ENCODE measurements at places on chromosomes 3 and 15. TPM values are rescaled to one million over a fixed set of nuclear protein-coding genes. Genes with fewer than 3 reads are reported as not detected.
A peak's percentile ranks its signal among the peaks of the same experiment; 100 is the strongest.

GRCh38 chr3:94413336-94414108 is 350.7 kb downstream of the NSUN3 start:
- DNase-seq = no peak

- no peak for DNase-seq
Observed at GRCh38 chr15:65344214-65344913, 33.4 kb downstream of the IGDCC3 start.

The KCNMB3 gene
- 1.9 TPM for total RNA-seq

The SLCO2A1 gene
- total RNA-seq = not detected

The CFAP100 gene
- 2.3 TPM for total RNA-seq

DNA sequence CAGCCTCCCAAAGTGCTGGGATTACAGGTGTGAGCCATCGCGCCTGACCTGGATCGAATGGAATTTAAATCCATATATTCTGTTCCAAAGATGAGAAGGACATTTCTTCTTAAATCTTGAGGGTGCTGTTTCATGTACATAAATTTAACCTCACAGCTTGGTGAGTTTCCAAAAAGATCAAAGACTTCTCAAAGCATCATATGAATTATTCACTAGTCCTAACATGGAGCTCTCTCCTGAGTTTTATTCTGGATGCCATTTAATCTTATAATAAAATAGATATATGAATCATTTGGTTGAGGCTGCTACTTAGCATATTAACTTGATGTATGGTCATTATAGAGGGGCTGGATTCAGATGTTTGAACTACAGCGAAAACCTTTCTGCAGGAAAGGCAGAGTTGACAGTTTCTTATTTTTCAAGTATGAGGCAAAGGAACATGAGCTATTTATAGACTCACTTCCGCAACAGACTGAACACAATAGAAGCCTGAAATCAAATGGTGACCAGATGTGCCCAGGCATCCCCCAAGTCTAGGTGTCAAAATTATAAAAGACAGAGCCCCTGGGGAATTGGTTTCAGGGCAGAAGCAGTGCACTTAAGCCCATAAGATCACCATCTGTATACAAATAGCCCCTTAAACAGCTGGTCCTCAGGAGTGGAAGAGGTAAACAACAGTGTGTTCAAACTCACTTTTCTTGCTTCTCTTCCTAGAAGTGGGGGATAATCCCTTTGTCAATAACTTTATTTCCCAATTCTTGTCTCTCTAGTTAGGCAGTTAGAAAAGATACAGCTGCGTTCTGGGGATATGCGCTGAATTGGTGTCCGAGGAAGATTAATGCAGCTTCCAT is 29.7 kb downstream of the STARD9 start:
- no peak for DNase-seq

The NAALADL2 gene
- 4.4 TPM for total RNA-seq

The PROS1 gene
- 10.0 TPM for total RNA-seq

DNA sequence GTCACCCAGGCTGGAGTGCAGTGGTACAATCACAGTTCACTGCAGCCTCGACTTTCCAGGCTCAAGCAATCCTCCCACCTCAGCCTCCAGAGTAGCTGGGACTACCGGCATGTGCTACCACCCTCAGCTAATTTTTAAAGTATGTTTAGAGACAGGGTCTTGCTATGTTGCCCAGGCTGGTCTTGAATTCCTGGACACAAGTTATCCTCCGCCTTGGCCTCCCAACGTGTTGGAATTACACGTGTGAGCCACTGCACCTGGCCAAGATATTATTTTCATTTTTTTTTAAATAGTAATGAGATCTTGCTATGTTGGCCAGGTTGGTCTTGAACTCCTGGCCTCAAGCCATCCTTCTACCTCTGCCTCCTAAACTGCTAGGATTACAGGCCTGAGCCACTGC is 4.4 kb upstream of the MPI start:
- no peak for DNase-seq

GRCh38 chr15:37764733-37765191 is 169.7 kb upstream of the TMCO5A start:
- peak; percentile 76 for DNase-seq

- no peak for DNase-seq
Observed at GRCh38 chr3:10238345-10239183, 9.7 kb upstream of the TATDN2 start.

DNA sequence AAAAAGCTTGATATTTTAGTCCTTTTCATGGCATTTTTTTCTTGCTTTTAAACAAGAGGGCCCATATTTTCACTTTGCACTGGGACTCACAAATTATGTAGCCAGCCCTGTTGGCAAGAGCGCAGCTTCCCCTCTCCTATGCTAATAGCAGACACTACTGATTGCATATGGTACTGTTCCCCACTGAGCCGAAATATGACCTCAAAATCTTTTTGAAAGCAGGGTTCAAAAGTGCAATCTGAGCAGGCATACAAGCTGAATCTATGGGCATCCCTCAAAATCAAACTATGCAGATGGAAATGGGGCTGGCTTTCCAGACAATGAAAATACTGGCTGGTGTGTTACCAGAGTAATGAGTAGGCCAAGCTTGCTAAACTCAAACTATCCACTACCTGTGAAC is 225.2 kb upstream of the SETMAR start:
- DNase-seq = no peak

DNA sequence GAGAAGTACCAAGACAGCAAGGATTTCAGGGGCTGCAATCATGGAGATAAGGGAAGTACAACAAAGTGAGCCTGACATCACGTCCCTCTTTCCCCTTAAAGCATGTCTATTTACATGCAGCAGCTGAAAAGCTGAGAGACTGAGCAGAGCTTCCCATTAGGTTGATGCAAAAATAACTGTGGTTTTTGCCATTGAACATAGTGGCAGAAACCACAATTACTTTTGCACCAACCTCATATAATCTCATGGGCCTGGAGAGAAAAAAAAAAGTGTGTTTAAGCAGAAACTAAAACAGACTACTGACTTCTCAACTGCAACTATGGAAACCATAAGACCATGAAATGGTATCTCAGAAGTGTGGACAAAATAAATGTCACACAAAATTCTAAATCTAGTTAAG is 48.3 kb downstream of the CCDC12 start:
- no peak for DNase-seq

DNA sequence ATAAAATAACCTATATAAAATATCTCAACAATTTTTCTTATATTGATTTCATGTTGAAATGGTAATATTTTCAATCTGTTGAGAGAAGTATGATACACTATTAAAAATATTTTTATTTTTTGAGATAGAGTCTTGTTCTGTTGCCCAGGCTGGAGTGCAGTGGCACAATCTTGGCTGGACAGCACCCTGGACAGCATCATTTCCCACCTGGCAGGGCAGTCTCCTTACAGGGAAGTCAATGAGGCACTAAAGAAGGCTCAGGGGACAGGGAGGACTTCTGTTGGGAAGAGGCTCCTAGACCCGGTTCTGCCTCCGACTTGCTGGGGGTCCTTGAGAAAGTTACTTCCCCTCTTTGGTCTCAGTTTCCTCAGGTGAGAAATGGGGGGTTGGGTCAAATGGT is 9.4 kb downstream of the GOLGA6L2 start:
- DNase-seq = no peak

The GABRB3 gene
- not detected for total RNA-seq

- no peak for DNase-seq
Observed at GRCh38 chr3:123883111-123883510, 1.0 kb downstream of the MYLK start.

DNA sequence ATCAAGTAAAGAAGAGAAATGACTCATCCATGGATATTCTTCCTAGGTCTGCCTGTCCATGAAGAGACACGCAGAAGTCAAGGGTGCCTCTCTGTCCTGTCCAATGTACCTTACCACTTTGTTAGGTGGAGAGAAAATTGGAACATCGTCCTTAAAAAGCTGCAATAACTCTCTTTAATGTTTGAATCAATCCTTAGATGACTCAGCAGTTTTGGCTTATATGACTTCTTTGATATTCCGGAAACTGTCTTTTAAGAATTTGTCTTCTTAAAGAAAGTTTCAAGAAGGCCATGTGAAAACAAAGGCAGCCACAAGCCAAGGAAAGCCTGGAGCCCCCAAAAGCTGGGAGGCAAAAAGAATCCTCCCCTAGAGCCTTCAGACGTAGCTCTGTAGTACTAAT is 49.2 kb downstream of the MRPL3 start:
- no peak for DNase-seq

DNA sequence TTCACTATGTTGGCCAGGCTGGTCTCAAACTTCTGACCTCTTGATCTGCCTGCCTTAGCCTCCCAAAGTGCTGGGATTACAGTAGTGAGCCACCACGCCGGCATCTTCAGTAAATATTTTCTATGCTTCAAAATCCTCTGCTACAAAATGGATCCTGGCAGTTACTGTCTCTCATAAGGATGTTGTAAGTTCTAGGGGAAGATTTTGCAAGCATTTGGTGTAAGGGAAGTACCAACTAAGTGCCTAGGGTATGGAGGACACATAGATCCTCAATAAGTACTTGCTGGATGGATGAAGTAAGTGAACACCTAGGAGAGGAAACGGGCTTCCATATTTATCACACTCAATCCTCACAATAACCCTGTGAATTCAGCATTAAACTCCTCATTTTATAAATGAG is 6.6 kb downstream of the TM4SF4 start:
- no peak for DNase-seq

GRCh38 chr15:49155834-49156627 is 632 bp upstream of the COPS2 start:
- DNase-seq = peak; percentile 25

- DNase-seq = no peak
Observed at GRCh38 chr3:82685761-82686160, 924.3 kb upstream of the GBE1 start.

The ARL14 gene
- 4.3 TPM for total RNA-seq

DNA sequence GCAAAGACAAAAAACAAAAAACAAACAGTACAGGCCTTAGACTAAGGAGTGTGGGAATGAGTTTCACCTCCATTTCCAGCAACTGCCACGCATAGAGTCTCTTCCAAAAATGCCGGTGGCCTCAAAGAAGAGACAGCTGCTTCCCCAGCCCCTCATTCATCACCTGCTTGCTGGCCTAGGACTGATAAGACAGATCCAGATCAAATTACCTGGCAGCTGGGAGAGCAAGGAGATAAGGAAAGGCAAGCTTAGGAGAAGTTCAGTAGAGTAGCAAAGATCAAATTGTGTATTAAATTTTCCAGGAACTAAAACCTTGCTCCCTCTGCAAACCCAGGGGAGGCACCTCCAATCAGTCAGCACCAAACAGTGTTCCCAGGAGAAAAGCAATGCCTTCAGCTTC is 325.8 kb upstream of the CTNNB1 start:
- no peak for DNase-seq

GRCh38 chr3:64928683-64929082 is 240.9 kb upstream of the ADAMTS9 start:
- DNase-seq = no peak

The SORD gene
- total RNA-seq = 207 TPM

- no peak for DNase-seq
Observed at GRCh38 chr3:137471130-137471529, 293.0 kb upstream of the SOX14 start.

The IL17RB gene
- total RNA-seq = 17.0 TPM

- DNase-seq = no peak
Observed at GRCh38 chr3:160768918-160769317, 12.9 kb downstream of the PPM1L start.

Measured in HT-29 (cell line).